ENCODE measurements at places on chromosomes 7 and 10. TPM values are rescaled to one million over a fixed set of nuclear protein-coding genes. Genes with fewer than 3 reads are reported as not detected.

The TM9SF3 gene
- total RNA-seq: 119 TPM

GRCh38 chr10:68109331-68109730 lies at the start of gene MYPN:
Gene MYPN, plus strand, starts transcription at chr10:68109488. Its CDS starts 11,951 bp downstream, at chr10:68121439.
- H3K27me3 ChIP-seq: no peaks in the 10 kb centered on the region
- peaks cover 25% of the 10 kb centered on the region for H3K4me1 ChIP-seq
- no peak for DNase-seq
- H3K27ac ChIP-seq: no peak within 1 kb of the TSS

The UCMA gene
- total RNA-seq: not detected

The KLLN gene
- 0.81 TPM for total RNA-seq

DNA sequence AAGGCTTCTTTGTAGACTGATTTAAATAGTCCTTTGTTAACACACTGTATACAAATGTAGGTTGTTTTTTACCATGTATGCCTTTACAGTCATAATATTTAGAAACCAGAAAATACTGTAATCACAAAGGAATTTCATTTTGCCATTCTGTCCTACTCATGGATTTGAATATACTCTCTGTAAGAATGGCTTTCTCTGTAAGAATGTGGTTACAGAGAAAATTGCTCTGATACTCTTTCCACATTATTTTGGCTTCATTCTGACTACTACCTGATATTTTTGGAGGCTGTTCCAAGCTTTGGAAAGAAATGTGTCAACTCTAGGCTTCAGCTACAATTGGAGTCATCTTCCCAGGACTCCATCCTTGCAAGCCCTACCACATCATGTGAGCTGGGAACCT lies 23.5 kb downstream of the CH25H start:
- H3K4me1 ChIP-seq: peaks cover 14% of the 10 kb centered on the region
- H3K27ac ChIP-seq: no peak overlapping the region
- no peaks in the 10 kb centered on the region for H3K36me3 ChIP-seq
- peak; percentile 41 for DNase-seq
- H3K27me3 ChIP-seq: no peaks in the 10 kb centered on the region

DNA sequence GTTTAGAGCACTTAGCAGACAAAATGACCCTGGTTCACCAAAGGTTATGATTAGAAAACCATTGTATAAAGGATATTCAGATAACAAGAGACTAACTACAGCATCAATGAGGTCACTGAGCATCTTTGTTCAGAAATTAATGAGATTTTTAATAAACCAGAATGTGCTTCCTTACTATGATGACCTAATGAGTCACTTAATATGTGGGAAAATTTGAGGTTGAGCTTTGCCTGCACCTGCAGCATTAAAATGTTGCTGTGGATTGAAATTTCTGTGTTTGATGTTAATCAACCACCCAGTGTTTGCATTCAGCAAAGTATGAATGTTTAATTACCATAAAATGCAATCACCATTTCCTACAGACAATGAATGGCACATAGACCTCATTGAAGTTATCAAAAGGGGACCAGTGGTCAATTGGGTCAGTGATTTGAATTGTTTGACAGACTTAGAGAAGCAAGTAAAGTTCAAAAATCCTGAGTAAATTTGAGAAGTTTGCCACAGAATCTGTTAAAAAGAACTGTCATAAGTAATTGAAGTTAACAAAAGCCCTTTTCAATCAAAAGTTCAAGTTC lies 45.8 kb downstream of the EXOC6 start:
- no peak overlapping the region for H3K4me3 ChIP-seq
- H3K27ac ChIP-seq: no peak overlapping the region
- DNase-seq: no peak
- peaks cover 3% of the 10 kb centered on the region for H3K36me3 ChIP-seq
- H3K27me3 ChIP-seq: no peaks in the 10 kb centered on the region

GRCh38 chr10:35063837-35064454 lies 26.2 kb downstream of the CUL2 start:
- H3K36me3 ChIP-seq: peaks cover 43% of the 10 kb centered on the region
- no peak overlapping the region for H3K4me3 ChIP-seq
- H3K27ac ChIP-seq: no peak overlapping the region
- H3K4me1 ChIP-seq: no peaks in the 10 kb centered on the region

The CRPPA gene
- 4.4 TPM for total RNA-seq

DNA sequence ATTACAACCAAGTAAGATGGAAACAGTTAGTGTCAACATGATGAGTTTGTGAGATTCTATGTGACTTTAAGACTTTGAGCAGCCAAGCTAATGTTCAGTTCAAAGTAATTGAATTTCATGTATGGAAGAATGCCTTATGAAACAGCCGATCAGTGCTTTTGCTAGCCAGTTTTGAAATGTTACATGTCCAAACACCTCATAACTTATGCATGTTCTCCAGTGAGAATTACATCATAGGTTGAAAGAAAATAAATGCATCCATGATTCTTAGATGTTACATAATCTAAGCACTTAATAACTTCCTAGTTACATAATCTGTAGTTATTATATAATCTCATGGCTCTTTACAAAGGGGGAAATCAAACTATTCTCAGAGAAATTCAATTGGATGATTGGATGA lies 211.3 kb downstream of the BICC1 start:
- no peak for DNase-seq
- no peak overlapping the region for H3K4me3 ChIP-seq
- H3K36me3 ChIP-seq: no peaks in the 10 kb centered on the region
- H3K27ac ChIP-seq: no peak overlapping the region
- H3K4me1 ChIP-seq: no peaks in the 10 kb centered on the region

DNA sequence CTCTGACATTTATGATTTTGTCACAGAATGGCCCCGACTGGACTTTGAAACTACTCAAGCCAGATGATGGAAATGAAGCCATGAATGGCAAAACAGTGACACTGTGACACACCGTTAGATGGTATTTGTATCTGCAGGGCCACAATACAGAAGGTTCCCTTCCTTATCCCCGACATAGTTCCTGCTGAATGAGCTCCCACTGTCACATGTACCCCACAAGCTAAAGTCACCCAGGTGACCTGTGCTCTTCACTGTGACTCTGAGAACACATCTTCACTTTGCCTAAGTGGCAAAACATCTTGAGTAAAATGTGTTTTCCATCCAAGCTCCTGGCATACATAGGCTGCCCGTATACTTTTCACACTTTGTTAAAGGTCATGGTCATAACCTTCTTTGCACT lies 89.5 kb downstream of the LSM5 start:
- no peak for DNase-seq
- no peaks in the 10 kb centered on the region for H3K4me1 ChIP-seq
- no peak overlapping the region for H3K27ac ChIP-seq

The TFR2 gene
- total RNA-seq: not detected

The FEZF1 gene
- total RNA-seq: not detected

DNA sequence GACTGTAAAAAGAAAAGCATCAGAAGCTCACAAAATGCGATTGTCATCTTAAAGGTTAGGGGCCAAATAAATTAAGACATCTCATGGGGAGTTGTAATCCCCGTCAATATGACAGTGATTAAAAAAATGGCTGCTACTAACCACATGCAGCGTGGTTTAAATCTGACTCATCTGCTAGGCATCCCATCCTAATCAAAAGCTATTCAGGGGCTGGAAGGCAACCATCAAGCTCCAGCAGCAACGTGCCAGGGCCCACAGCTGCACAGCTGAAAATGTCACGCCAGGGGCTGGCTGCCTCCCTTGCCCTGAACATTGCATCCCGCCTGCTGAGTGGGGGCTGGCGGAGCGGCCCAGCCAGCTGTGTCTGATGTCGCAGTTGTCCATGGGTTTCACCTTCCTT lies 66.3 kb upstream of the FRMD4A start:
- H3K27me3 ChIP-seq: no peaks in the 10 kb centered on the region
- no peaks in the 10 kb centered on the region for H3K36me3 ChIP-seq
- H3K27ac ChIP-seq: peak overlapping the region; percentile 100

DNA sequence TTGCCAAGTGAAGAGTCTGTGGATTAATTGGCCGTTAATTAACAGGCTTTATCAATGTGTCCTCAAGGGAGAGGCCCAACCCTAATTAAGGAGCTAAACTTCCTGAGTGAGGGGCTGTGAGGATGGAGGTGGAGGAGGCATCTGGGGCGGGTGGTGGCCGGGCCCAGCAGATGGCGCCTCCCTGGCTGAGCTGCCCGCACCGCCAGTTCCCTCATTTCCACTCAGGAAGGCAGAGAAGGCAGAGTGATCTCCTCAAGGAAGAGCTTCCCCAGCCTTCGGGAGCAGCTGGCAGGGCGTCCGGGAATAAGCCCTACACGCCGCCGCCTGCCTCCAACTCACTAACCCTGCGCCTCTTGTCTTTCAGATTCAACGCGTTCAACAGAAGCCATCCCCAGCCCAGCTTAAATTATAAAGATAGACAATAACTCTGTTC lies 112.2 kb downstream of the CYTH3 start:
- H3K4me1 ChIP-seq: no peaks in the 10 kb centered on the region
- no peak overlapping the region for H3K27ac ChIP-seq
- no peaks in the 10 kb centered on the region for H3K27me3 ChIP-seq
- H3K36me3 ChIP-seq: peaks cover 95% of the 10 kb centered on the region
- DNase-seq: no peak

- H3K4me1 ChIP-seq: peaks cover 2% of the 10 kb centered on the region
- no peak overlapping the region for H3K4me3 ChIP-seq
- H3K27me3 ChIP-seq: no peaks in the 10 kb centered on the region
- DNase-seq: peak; percentile 57
- no peak overlapping the region for H3K27ac ChIP-seq
- H3K36me3 ChIP-seq: peaks cover 46% of the 10 kb centered on the region
Observed at GRCh38 chr10:21732067-21732772, 198.2 kb downstream of the MLLT10 start.

- H3K4me1 ChIP-seq: no peaks in the 10 kb centered on the region
- no peak overlapping the region for H3K4me3 ChIP-seq
- no peak overlapping the region for H3K27ac ChIP-seq
- H3K27me3 ChIP-seq: no peaks in the 10 kb centered on the region
Observed at GRCh38 chr7:159070431-159071148, 74.1 kb downstream of the VIPR2 start.

DNA sequence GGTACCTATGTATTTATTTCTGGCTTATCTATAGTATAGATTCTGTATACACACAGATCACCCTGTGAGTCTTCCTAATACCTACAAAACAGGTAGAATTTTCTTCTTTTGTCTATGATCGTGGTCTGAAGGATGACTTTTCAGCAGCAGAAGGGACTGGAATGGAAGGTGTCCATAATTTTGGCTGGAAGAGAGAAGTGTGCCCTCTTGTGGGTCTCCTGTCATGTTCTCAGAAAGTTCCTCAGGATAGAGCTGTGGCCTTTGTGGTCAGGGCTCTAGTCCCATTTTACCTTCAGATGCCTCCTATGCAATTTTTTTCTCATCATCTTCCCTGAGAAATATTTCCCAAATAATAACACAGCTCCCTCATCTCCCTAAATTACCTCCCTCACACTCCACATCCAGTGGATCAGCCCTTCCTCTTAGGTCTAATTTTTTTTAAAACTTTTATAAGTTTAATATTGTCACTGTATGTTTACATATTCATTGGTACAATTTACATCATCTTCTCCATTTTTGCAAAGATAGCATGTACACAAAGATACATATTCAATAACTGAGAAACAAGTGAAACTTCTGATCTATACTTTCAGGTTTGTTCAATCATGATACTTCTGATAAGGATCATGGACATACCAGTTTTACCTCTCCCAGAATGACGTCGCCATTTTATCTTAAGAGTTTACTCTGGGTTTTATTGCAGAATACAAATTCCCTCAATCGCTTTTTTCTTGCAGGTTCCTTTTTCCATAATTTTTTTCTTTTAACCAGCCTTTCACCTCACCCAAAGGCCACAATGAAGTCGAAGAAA lies 112.7 kb downstream of the REEP3 start:
- H3K4me3 ChIP-seq: no peak overlapping the region
- peak; percentile 30 for DNase-seq
- peaks cover 16% of the 10 kb centered on the region for H3K4me1 ChIP-seq
- no peaks in the 10 kb centered on the region for H3K27me3 ChIP-seq
- H3K36me3 ChIP-seq: no peaks in the 10 kb centered on the region

The SLC26A3 gene
- total RNA-seq: not detected

DNA sequence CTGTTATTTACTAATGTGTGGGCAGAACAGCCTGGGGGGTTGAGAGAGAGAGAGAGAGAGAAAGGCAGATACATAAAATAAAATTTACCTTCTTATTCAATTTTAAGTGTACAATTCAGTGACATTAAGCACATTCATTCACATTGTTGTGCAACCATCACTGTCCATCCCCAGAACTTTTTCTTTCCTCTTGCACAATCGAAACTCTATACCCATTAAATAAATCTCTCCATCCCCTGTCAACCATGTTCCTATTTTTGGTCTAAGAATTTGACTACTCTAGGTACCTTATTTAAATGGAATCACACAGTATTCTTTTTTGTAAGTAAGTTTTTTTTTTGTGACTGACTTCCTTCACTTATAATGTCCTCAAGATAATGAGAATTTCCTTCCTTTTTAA lies 181.6 kb downstream of the SND1 start:
- no peaks in the 10 kb centered on the region for H3K36me3 ChIP-seq
- no peak overlapping the region for H3K27ac ChIP-seq
- no peaks in the 10 kb centered on the region for H3K4me1 ChIP-seq
- no peak overlapping the region for H3K4me3 ChIP-seq
- DNase-seq: no peak

The ANKRD16 gene
- total RNA-seq: 3.5 TPM

The LEP gene
- not detected for total RNA-seq

DNA sequence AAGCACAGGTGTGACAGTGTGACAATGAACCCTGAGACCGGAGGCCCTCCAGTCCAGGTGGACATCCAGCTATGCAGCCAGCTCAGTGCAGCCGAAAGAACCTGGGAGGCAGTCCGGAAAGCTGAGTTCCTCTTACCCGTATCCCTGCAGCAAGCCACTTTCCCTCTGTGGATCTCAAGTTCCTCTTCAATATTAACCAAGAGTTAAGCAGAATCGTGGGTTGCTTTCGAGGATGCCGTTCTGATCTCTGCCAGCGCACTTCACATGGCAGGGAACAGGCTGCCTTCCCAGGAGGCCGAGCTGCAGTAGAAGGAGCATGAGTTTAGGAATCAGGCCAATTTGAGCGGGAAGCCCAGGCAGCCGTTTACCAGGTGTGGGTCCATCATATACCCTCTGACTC lies 591.6 kb downstream of the SDK1 start:
- H3K4me1 ChIP-seq: no peaks in the 10 kb centered on the region
- H3K27me3 ChIP-seq: no peaks in the 10 kb centered on the region
- DNase-seq: no peak
- no peaks in the 10 kb centered on the region for H3K36me3 ChIP-seq
- no peak overlapping the region for H3K27ac ChIP-seq

DNA sequence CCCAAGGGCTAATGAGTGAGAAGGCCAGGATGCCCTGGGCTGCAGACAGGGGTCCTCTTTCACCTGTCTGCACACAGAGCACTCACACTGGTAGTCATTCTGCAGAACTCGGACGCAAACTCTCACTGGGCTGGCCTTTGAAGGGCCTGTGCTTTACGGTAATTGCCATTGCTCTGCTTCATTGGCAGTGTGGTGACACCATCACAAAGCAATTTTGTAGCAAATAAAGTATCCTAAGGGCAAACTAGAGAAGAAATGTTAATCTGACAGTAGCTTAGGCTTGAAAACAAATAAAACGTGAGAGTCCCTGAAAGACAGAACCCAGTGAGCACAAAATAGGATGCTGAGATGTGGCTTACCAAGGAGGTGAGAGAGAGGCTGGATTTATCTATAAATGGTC lies 30.6 kb upstream of the FIGNL1 start:
- no peak overlapping the region for H3K4me3 ChIP-seq
- no peak for DNase-seq
- no peaks in the 10 kb centered on the region for H3K36me3 ChIP-seq
- no peak overlapping the region for H3K27ac ChIP-seq
- no peaks in the 10 kb centered on the region for H3K4me1 ChIP-seq
- H3K27me3 ChIP-seq: no peaks in the 10 kb centered on the region

- H3K4me1 ChIP-seq: no peaks in the 10 kb centered on the region
- no peak overlapping the region for H3K27ac ChIP-seq
- no peaks in the 10 kb centered on the region for H3K36me3 ChIP-seq
- DNase-seq: no peak
- H3K4me3 ChIP-seq: no peak overlapping the region
Observed at GRCh38 chr7:67896721-67897120, 900.1 kb downstream of the TYW1 start.

The PDK4 gene
- not detected for total RNA-seq

Data from SJSA1 (cell line).